GM20000 (cell line): ENCODE measurements at places on chromosomes 5 and 9.

DNA sequence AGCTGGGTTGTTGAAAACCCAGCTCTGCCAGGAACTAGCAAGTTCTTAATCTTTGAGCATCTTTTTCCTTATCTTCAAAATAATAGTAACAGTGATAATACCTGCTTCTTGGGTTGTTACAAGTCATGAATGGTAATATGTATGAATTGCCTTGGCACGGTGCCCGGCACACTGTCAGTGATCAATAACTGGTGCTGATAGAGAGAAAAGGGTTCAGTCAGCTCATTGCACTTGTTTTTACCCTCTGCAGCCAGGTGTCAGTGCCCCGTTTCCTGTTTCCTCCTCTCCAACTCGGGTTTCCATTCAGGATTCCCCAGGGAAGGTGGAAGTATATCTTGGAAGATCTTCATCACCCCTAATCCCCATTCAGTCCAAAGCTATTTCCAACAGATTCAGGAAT lies 15.8 kb upstream of the NIPAL4 start:
- DNase-seq: no peak

DNA sequence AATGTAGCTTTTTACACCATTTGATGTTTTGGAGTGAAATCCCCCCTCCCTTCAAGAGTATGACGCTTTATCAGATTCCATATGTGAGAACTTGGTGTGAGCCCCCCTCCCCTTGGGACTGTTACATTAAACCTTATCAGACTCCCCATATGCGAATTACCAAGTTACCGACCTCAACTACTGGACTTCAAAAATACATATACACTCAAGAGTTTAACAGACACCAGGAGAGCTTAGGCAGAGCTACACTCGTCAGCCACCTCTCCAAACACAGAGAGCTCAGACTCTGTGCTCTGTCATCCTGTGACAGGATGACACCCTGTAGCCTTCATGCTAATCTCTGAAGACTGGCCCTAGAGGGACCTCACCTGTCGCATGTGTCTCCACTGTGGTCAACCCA lies 50.2 kb downstream of the FAM114A2 start:
- DNase-seq: no peak

- no peak for DNase-seq
Observed at GRCh38 chr5:150530951-150531588, 23.1 kb downstream of the NDST1 start.

GRCh38 chr9:18604767-18605730 lies 131.1 kb downstream of the ADAMTSL1 start:
- DNase-seq: no peak

- no peak for DNase-seq
Observed at GRCh38 chr5:14061106-14061505, 82.0 kb upstream of the TRIO start.

DNA sequence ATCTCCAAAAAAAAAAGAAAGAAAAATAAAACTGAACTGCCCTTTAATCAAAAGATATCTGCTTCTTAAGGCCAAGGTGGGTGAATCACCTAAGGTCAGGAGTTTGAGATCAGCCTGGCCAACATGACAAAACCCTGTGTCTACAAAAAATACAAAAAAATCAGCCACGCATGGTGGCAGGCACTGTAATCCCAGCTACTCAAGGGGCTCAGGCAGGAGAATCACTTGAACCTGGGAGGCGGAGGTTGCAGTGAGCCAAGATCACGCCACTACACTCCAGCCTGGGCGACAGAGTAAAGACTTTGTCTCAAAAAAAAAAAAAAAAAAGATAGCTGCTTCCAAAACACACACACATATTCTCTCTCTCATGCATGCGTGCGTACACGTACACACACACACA lies 17.8 kb downstream of the SCAI start:
- DNase-seq: no peak

DNA sequence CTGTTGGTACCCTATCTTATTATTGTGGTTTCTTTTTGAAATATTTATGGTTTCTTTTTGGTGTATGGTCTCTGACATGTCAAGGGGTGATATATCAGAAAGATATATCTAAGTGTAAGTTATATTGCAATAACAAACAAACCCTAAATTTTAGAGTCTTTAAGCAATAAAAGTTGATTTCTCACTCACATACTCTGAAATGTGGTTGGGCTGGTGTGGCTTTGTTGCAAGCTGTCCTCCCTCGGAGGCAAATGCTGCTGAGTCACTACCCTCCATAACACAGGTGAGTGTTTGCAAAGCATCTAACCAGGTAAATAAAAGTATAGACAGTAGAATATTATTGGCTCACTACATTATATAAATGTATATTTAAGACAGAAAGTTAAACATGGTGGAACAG lies 253.2 kb downstream of the CDH18 start:
- DNase-seq: no peak

GRCh38 chr5:127834554-127834953 lies 131.4 kb downstream of the CCDC192 start:
- no peak for DNase-seq
